ENCODE measurements at places on chromosomes 6 and 20. TPM values are rescaled to one million over a fixed set of nuclear protein-coding genes. Genes with fewer than 3 reads are reported as not detected.

SUMO4 gene
- total RNA-seq = 2.4 TPM

TRIM10 gene
- total RNA-seq = not detected

NHSL1 gene
- total RNA-seq = 142 TPM

ADGB gene
- not detected for total RNA-seq

CLPSL1 gene
- not detected for total RNA-seq

PRDM13 gene
- total RNA-seq = not detected

TOX2 gene
- 3.9 TPM for total RNA-seq

SLC22A23 gene
- total RNA-seq = 29.7 TPM

OLIG3 gene
- not detected for total RNA-seq

C2 gene
- total RNA-seq = not detected

KHDC1L gene
- not detected for total RNA-seq

Data from vein endothelial cell (primary cell).